ENCODE measurements at places on chromosomes 7 and 10. TPM values are rescaled to one million over a fixed set of nuclear protein-coding genes. Genes with fewer than 3 reads are reported as not detected.

DNA sequence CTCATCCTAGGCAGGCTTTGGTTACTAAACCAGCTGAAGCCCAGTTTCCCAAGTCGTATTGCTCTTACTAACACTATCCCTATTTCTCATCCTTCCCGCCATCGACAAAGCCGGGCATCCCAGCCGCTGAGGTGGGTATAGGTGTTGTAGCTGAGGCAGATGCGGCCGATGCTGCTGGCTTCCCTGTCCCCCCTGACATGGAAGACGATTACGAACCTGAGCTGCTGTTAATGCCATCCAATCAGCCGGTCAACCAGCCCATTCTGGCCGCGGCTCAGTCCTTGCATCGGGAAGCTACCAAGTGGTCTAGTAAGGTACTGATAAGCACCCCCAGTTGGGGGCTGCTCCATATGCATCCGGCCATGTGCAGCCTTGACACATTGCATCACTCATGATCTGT, 38.8 kb downstream of the AP3M1 start:
- no peak for DNase-seq

- no peak for DNase-seq
These were observed 15.3 kb downstream of the ABLIM1 start for GRCh38 chr10:114642729-114643128.

DNA sequence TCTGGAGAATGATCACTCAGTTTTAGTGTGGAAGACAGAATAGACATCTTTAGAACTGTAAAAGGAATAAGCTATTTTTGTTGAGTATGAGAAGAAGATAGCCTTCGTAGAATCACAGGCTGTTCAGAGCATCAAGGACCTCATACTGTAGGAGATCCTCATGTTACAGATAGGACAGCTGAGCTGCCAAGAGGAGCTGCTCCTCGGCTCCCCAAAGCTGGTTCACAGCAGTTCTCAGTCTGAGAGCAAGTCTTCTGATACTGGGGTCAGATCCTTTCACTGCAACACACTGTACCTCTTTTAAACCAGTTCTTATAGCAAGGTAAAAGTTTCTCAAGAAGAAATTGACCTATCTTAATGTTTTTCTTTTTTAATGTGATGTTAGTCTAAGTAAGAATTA, 17.1 kb downstream of the CCNY start:
- DNase-seq = no peak

GRCh38 chr7:108003599-108003935, 606 bp upstream of the LAMB1 start:
- DNase-seq = no peak

GRCh38 chr7:88291398-88292173, 15.1 kb downstream of the STEAP4 start:
- DNase-seq = peak; percentile 9

GRCh38 chr10:11175823-11176243, 158.2 kb downstream of the CELF2 start:
- no peak for DNase-seq

DNA sequence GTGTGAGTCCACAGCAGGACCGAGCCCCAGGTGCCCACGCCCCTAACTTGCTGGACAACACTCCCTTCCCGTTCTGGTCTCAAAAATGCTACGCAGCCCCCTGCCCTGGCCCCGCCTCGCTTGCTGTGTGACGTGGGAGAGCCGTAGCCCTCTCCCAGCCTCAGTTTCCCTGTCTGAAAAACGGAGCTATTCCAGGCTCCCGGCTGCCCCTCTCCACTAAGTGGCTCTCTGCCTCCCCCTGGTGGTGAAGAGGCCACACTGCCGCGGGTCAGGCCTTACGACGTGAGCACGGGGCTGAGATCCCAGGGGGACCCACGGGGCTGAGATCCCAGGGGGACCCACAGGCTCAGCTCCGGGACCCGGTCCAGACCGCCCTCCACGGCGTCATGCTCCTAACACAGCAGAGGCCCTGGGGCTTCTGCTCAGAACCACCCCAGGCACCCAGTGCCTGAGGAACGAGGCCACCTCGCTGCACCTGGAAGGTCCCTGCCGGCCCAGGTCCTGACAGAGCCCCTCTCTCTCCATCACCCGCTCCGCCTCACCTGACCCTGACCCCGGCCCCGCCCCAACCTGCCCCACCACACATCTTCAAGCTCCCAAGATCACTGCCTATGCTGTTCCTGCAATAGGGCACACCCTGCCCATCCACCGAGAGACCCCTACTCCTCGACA, 26.7 kb downstream of the MICALL2 start:
- peak; percentile 43 for DNase-seq

DNA sequence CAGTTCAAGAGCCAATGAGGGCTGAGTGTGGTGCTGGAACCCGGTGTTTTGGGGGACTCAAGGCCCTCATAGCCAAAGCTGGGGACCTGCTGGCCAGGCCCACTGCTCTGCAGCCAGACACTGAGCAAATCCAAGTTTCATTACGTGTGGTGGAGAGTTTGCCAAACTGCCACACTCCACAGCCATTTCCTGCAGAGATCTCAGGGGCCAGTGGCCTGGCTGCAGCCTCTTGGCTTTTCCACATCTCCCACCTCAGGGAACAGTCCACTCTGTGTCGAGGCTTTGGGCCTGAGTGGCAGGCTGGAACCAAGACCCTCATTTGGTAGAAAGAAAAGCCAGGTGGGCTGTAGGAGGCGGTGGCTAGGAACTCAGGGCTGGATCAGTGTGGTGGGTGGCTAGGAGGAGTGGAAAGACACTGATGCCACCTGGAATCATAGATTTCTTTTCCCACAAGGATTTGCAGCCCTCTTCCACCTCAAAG, 3.2 kb downstream of the HOXA11 start:
- no peak for DNase-seq

DNA sequence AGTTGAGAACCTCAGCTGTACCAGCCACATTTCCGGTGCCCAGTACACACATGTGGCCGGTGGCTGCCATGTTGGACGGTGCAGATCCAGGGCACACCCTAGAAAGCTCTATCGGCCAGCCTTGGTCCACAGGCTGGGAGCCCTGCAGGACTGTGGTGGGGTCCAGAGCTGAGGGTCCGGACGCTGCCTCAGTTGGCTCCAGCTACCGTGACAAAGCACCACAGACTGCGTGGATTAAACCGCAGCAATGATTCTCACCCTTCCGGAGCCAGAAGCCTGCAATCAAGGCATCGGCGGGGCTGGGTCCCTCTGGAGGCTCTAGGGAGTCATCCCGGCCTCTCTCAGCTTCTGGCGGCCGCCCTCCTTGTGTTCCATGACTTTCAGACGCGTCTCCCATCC, 50.1 kb downstream of the PDGFA start:
- no peak for DNase-seq

Gene PPP1R3C
- polyA plus RNA-seq = 39.6 TPM

GRCh38 chr7:107785926-107786325, 17.1 kb downstream of the SLC26A3 start:
- no peak for DNase-seq

- DNase-seq = no peak
These were observed 107.5 kb upstream of the WAC start for GRCh38 chr10:28425422-28425821.

Gene PAX4
- 2.8 TPM for polyA plus RNA-seq

GRCh38 chr7:151537818-151538561, 18.3 kb upstream of the RHEB start:
- no peak for DNase-seq

Gene NODAL
- 0.33 TPM for polyA plus RNA-seq

DNA sequence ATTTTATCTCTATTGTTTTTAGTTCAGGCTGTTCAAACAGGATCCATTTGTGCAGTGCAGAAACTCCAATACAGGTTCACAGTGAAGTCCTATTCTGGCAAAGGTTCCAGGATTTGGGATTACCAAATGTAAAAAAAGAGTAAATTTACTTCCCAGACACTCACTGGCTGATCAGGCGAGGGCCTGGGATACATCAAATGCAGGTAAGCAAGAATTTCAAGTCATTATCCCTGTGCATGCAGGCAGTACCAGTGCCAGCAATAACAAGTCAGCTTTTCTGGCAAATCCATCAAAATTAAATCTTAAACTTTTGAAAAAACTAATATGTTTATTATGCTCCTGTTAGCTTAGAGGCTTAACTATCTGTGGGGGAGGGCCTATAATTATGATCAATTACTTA, 6.3 kb downstream of the CDK6 start:
- DNase-seq = no peak

Gene CYP2C19
- 26.9 TPM for polyA plus RNA-seq

Gene VIPR2
- 1.4 TPM for polyA plus RNA-seq

Gene ASB10
- not detected for polyA plus RNA-seq

Gene SLC13A4
- polyA plus RNA-seq = 1.1 TPM

DNA sequence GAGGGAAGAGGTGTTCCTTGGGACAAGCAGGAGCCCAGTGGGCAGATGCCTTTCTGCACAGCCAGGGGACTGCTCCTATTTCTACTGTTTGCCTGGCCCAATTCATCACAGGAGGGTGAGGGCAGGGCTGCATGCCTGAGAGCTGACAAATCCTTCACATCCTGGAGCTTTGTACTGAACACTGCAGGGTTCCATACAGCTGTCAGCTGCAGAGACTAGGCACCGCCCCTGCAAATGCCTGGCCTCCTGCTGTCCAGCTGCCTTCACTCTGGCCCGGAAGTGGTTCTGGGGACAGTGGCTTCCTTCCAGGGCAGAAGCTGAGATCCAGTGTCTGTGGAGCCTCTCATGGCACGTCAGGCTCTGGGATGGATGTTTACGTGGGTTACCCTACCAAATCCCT, 470.7 kb downstream of the DNAJB6 start:
- DNase-seq = no peak

- DNase-seq = no peak
These were observed 4.8 kb downstream of the TBATA start for GRCh38 chr10:70780370-70780760.

GRCh38 chr7:95933618-95934017, 161.3 kb downstream of the DYNC1I1 start:
- DNase-seq = no peak

GRCh38 chr10:86048973-86049372, 317.6 kb downstream of the GRID1 start:
- no peak for DNase-seq

DNA sequence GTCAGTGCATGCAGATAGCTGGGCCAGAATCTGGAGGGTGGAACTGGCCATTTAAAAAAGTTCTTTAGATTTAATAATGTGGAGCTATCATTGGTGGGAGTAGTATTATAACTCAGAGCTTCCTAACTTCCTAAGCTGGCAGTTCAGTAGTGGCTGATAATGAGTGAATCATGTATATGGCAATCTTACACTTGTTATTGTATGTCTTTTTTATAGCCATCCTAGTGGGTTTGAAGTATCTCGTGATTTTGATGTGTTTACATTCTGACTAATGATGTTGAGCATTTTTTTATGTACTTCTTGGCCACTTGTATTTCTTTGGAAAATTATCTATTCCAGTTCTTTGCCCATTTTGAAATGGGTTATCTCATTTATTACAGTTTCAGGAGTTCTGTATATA, 15.4 kb downstream of the TFAM start:
- DNase-seq = no peak

Gene KIF11
- polyA plus RNA-seq = 12.5 TPM

GRCh38 chr7:30745261-30745941, 6.5 kb upstream of the INMT start:
- no peak for DNase-seq

DNA sequence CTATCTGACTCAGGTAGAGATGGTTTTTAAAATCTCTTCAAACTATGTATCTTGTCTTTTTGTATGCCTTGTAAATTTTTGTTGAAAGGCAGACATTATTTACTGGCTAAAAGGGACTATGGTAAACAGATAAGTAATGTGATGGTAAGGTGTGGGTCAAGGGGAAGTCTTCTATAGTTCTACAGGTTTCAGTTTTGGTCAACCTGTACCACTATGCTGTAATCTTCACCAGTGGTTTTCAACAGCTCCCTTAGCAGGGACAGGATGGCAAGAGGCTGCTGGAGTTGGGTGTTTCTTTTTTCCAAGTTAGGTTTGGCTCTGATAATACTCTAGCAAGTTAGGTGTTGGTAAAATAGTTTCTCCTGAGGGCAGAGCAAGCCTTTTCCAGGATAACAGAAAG, 32.7 kb upstream of the FZD8 start:
- no peak for DNase-seq

Gene OR9A2
- polyA plus RNA-seq = not detected

Gene CCDC172
- not detected for polyA plus RNA-seq

DNA sequence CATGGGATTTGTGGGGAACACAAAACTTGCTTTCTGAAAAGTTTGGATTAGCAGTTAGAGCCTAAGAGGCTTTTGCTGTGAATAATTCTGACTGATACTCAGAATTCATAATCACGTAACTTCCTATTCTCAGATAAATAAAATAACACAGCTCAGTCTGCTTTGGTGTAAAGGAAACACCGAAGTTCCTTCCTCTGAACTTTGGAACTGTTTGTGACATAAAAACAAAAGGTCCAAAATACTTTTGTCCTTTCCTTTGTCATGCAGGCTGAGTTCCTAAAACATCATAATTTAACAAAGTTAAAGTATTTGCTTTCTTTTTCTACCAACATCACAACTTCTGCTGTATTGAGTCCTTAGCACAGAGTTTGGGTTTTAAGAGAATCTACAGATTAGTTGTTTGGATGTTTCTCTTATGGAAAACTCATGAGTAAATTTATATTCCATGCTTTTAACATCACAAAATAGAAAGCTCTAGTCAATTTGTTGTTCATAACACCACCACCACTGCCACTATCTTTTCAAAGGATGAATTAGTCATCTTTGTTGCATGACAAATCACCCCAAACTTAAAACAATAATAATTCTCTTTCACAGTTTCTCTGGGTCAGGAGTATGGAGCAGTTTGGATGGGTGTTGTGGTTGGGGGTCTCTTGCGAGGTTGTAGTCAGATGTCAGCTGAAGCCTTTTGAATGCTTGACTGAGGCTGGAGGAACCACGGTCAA, 123.4 kb downstream of the REEP3 start:
- DNase-seq = no peak

GRCh38 chr7:37550872-37551271, 102.2 kb upstream of the ELMO1 start:
- DNase-seq = no peak

Gene NOLC1
- 68.3 TPM for polyA plus RNA-seq

GRCh38 chr7:101630591-101630990, 1.5 kb upstream of the MYL10 start:
- DNase-seq = no peak

Gene NKX1-2
- 7.7 TPM for polyA plus RNA-seq

GRCh38 chr10:48470115-48470892, 134.6 kb downstream of the ARHGAP22 start:
- peak; percentile 79 for DNase-seq

Gene VIM
- polyA plus RNA-seq = 706 TPM

DNA sequence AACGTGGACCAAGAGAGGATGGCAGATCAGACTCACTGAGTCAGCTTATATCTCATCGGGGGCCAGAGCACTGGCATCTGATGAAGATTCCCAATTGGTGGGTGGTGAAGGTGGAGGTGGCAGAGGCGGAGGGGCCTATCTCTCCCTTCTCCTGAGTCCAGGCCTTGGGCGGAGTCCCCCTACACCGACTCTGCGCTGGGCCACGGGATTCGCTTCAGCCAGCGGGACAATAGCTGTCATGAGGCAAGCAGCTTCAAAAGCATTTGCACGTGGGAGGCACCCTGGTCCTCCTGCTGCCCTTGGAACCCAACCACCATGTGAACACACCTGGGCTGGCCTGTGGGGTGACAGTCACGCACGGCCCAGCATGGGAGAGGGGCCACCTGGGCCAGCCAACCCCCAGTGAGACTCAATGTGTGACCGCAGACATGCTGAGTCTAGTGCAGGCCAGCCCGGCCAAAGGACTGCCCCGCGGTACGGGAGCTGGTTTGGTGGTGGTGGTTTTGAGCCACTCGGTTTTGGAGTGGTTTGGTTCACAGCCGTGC, 466.8 kb upstream of the FOXK1 start:
- DNase-seq = no peak

Gene HKDC1
- 91.5 TPM for polyA plus RNA-seq

Gene CALML5
- polyA plus RNA-seq = not detected

Gene SPDYE8
- 0.27 TPM for polyA plus RNA-seq

- no peak for DNase-seq
These were observed 23.7 kb upstream of the MRC1 start for GRCh38 chr10:17785276-17785930.

- no peak for DNase-seq
These were observed 162.3 kb downstream of the SEM1 start for GRCh38 chr7:96547371-96547811.

Data from large intestine (tissue), 12 donors.